Activated naive CD8-positive, alpha-beta T cell treated with anti-CD3 and anti-CD28 coated beads, Interleukin-2, amount 50 U/mL, for 16 hours (primary cell): ENCODE measurements at places on chromosomes 13 and 19.

DNA sequence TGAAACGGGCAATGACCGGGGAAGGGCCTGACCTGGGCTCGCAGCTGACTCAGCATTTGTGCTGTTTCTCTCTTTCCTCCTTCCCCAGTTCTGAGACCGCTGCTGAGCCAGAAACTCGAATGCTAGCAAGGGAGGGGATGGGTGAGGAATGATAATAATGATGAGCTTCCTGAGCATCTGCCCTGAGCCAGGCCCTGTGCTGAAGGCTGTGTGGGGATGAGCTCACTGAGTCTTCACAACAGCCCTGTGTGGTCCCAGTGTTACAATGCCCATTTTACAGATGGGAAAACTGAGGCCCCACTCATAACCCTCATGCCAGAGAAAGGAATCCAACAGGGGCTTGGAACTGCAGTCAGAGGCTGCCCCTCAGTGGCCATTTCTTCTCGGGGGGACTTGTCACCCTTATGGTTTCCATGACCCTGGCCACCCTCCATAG, 8.1 kb downstream of the SULT2B1 start:
- DNase-seq: no peak

DNA sequence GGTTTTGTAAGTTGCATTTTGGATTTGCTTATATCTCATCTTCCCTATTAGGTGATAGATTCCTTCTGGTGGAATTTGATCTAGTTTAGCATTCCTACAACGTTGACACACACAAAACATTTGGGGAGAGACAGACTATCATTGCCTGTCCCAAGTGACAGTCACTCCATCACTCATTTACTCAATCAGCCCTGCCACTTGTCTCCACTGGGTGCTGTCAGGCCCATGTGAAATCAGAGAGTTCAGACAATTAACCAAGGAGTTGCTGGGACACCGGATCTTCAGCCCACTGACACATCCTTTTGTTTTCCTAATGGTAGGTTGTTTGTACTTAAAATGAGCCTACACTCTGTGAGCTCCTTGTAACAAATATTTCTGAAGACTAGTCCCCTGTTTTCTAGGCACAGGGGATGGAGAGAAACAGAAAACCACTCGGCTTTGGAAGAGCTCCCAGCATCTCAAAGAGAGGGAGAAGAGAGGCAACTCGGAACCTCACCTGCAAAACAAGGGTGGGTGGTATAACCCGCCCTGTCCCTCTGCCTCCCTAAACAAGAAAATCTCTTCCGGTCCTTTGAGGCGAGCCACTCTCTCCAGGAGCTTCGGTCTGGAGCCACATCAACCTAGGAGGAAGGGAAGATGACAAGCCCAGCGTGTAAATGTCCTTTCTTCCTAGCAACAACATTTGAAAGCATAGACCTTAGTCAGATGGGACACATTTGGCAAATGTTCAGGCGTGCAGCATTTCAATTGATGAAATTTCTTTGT, 440.9 kb upstream of the KLF12 start:
- no peak for DNase-seq

DNA sequence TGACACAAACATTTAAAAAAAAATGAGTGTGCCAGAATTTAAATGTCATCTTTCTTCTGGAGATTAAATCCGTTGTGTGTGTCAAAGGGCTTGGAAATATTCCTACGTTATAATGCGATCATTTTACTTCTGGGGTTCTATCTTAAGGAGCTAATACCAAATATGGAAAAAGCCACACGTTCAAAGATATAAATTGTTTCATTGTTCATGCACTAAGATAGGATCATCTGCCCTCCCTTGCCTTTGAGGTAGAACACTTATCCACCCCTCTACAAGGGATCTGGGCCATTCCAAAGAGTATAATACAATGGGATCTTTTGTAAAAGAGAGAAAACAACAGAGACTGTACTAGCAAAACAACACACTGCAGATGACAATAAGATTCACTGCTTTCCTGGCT, 64.9 kb downstream of the ANKRD10 start:
- DNase-seq: no peak

- no peak for DNase-seq
These were observed 18.0 kb upstream of the GARRE1 start for GRCh38 chr19:34236035-34236987.

DNA sequence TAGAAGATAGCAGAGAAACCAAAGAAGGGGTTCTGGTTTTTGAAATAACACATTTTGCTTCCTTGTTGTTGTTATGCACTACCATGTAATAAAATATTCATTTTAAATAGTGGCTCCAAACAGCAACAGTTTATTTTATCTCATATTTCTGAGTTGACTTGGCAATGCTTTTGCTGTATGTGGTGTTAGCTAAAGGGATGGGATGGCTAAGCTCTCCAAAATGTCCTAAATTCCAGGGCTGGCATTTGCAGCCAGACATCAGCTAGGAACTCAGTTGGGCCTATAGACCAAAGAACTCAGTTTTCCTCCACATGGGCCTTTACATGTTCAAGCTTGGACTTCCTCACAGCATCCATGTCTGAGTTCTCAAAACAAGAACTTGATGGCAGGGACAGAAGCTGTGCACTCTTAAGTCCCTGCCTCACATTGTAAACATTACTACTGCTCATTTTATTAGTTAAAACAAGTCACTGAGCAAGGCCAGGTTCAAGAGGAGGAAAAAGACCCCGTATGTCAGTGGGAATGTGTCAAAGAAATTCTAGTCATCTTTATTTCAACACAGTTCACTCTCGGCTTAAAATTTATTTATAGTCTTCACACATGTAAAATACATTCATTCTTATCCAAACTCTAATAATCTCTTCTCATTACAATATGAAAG, 819.3 kb upstream of the PCDH20 start:
- no peak for DNase-seq

DNA sequence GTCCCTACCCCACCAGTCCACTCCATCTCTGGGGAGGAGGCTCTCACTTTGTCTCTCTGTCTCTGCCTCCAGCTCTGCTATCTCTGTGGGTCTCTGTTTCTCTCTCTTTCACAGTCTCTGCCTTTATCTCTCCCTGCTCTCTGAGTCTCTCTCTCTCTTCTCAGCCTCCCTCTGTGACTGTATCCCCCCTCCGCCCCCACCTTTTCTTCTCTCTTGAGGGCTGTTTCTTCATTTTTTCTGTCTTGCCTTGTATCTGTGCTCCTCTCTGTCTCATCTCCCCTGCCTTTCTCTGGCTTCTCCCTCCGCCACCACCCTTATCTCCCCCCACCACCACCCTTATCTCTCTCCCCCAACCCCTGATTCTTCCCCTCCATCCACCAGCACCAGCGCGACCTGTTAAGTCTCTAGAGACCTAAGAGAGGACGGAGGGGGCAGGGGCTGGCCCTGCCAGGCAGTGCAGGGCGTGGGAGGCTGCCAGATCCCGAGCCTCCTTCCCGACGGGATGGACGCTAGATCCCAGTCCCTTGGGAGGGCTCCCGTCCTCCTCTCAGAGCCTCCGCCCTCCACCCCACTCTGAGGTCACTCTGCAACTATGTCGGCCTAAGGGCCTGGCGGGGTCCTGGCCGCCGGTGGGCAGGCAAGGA, 1.0 kb downstream of the AXL start:
- DNase-seq: no peak

DNA sequence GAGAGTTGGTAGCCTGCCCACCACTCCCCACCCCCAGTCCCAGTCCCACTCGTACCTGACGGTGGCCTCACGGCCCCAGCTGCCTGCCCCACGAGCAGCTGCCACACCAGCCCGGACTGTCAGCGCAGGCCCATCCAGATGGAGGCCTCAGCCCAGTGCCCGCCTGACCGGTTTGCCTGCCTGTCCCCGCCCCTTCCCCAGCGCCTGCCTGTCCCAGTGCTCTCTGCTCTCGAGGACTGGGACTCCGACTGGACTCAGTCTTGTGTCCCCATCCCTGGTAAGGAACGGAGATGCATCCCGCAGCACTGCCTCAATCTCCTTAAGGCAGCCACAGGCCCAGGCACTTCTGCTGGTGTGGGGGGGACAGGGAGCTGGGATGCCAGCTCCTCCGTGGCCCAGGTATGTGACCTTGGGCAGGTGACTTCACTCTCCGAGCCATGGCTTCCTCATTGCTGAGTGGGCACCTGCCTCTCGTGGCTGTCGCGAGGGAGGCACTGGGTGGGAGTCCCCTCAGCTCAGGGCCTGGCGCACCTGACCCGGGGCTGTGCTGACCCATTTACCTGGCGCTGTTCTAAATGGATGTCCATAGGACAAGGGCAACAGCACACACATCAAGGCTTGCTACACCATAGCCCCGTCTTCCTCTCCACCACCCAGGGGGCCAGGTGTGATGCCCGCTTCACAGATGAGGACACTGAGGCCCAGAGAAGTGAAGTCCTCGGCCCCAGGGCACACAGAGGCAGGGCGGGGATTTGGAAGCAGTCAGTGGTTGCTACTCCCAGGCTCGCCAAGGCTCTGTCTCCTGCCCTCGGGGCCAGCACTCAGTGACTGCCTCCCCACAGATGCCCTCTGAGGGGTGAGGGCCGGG, at the start of gene NKPD1:
NKPD1 (minus strand) TSS at position 113 of the 868 bp plus-strand sequence. CDS start 832 bp downstream, outside the sequence.
- no peak for DNase-seq

- DNase-seq: no peak
These were observed 35.0 kb downstream of the AMER2 start for GRCh38 chr13:25136880-25137787.

DNA sequence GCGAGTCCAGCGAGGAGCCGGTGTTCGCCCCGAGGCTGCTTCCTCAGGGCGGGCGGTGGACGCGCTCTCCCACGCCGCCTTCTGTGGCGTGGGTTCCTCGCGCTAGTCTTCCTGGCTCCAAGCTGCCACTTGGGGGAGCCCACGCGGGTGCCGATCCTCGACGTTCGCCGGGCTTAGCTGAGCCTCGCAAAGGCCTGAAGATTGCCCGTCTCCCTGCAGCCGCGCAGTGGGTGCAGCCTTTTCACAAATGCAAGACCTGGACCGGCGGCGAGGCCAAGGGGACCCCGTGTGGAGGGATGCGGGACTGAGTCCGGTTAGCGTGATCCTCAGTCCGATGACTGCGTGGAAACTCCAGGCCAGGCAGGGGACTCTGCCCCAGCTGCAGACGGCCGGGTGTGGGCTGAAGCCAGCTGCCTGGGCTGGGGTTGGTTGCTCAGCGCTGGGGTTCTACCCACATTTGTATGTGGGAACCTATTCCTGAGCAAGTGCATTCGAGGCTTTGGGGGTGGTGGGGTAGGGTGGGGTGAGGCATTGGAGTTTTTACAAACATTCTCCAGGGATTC, 16.6 kb upstream of the LRP3 start:
- no peak for DNase-seq

GRCh38 chr19:16541526-16542044, 652 bp downstream of the CHERP start:
- no peak for DNase-seq

DNA sequence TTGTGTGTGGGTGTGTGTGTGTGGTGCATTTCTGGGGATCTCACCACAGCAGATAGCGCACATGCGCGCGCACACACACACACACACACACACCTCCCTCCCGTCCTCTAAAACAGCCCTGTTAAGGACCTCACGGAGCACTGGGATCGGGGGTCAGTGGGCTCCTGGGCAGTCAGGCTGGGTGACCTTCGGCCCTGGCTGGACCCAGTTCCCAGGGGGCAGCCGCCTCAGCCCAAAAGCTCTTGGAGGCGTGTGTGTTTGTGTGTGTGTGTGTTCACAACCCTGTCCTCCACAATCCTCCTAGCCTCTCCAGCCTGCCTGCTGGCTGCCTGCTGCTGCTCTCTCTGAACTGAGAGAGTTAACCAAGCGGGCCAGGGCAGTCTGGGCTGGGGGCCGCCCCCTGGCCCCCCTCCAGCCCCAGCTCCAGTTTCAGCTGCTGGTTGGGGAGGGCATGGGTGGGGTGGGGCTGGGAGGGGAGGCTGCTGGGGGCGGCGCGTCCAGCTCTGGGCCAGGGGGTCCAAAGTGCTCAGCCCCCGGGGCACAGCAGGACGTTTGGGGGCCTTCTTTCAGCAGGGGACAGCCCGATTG, at the start of gene FXYD1:
FXYD1 (plus strand) TSS at position 520 of the 588 bp plus-strand sequence. CDS start 1,256 bp downstream, outside the sequence.
- DNase-seq: no peak

- no peak for DNase-seq
These were observed 328.9 kb downstream of the SHISA2 start for GRCh38 chr13:25722893-25723292.

DNA sequence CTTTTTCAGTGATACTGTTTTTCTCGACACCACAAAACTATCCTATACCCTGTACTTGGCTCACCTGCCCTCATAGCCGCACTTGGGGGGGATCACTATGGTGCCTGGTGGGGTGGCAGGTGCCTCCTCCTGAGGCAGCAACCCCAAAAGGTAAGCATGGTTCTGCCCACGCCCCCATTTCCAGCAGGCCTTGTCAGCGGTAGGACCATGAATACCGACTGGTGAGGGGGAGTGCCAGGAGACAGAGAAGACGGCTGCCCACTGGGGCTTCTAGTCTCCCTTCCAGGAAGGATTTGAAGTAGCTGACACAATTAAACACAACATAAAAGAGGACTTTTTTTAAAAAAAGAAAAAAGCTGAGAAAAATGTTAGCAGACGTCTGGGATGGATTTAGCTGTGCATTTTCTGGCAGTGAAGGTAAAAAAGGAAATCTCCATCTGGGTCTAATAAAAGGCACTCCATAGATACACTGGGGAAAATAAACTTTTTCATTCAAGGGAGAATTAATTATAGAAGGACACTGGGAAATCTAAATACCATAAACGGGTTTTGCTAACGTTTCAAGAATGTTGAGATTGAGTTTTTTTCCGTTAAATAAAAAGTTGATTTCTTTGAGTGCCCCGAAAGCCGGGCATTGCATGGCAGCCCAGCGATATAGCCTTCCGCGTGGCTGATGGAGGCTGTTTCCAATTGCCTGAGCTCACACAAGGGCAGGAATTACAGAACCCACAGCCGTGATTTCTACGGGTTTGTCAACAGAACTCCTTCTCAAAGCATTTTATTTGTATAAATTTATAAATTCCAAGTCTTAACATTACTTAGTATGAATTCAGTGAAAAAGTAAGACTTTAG, 45.1 kb downstream of the ATP11A start:
- DNase-seq: no peak

GRCh38 chr13:36516225-36516624, 83.9 kb downstream of the CCNA1 start:
- no peak for DNase-seq

- no peak for DNase-seq
These were observed 10.1 kb downstream of the COG3 start for GRCh38 chr13:45474584-45475454.

GRCh38 chr19:6415591-6416190, 8.9 kb downstream of the KHSRP start:
- no peak for DNase-seq

- no peak for DNase-seq
These were observed 139.9 kb downstream of the ZAR1L start for GRCh38 chr13:32175307-32175706.

DNA sequence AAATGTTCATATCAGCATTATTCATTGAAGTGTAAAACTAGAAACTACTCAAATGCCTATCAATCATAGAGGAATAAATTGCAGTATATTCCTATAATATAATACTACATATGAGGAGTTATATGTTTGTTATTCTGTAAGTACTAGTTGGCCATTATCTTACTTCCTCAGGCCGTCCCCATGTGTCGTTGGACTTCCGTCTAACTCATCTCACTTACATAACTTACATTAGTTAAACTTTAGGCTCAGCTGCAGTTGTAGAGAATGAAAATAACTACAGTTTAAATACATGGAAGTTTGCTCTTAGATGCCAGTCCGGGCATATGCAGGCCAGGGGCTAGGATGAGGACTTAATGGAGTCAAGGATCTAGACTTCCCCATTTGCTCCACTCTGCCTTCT, 8.6 kb upstream of the EPSTI1 start:
- DNase-seq: no peak
